ENCODE measurements at places on chromosomes 11 and 22. TPM values are rescaled to one million over a fixed set of nuclear protein-coding genes. Genes with fewer than 3 reads are reported as not detected.

NKAPD1 gene
- total RNA-seq = 46.9 TPM

C22orf42 gene
- 0.41 TPM for total RNA-seq

KIAA0930 gene
- total RNA-seq = 52.6 TPM

NPAS4 gene
- total RNA-seq = under 0.01 TPM

SLC29A2 gene
- total RNA-seq = 1.6 TPM

TIGD3 gene
- total RNA-seq = 5.3 TPM

ZNF280B gene
- total RNA-seq = 4.1 TPM

MAPK8IP1 gene
- 88.9 TPM for total RNA-seq

MRGPRF gene
- 1.2 TPM for total RNA-seq
